Cortex of kidney (tissue), 1 donor: ENCODE measurements at places on chromosomes 7 and 10.

DNA sequence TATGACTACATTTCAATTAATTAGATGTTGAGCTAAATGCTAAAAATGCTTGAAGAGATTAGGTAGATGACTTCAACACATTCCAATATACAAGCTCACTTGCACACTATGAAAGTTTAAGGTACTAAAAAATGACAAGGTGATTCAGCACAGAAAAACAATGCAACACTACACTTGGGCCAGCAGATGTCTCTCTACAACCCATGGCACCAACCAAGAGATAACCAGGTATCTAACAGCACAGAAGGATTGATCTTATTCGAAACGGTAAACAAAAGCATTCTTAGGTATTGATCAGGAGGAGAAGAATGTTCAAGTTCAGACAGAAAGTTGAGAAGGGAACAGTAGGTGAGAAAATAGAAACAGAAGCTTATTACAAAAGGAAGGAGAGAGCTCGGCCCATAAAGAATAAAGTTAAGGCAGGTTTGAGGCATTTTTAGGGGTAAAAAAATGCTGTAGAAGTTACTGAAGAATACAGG is 248.2 kb upstream of the KLF14 start:
- no peak for DNase-seq

- DNase-seq = no peak
Observed at GRCh38 chr7:42242381-42242780, 5.4 kb upstream of the GLI3 start.

- no peak for DNase-seq
Observed at GRCh38 chr10:95505641-95506040, 55.5 kb downstream of the SORBS1 start.

- DNase-seq = no peak
Observed at GRCh38 chr10:23193435-23194074, 1.4 kb downstream of the PTF1A start.

GRCh38 chr7:53094827-53095226 is 59.4 kb downstream of the POM121L12 start:
- DNase-seq = no peak
